NCI-H1694 treated with DMSO at 0.1 percent for 48 hours (cell line): ENCODE measurements at places on chromosomes 13 and 19.

DNA sequence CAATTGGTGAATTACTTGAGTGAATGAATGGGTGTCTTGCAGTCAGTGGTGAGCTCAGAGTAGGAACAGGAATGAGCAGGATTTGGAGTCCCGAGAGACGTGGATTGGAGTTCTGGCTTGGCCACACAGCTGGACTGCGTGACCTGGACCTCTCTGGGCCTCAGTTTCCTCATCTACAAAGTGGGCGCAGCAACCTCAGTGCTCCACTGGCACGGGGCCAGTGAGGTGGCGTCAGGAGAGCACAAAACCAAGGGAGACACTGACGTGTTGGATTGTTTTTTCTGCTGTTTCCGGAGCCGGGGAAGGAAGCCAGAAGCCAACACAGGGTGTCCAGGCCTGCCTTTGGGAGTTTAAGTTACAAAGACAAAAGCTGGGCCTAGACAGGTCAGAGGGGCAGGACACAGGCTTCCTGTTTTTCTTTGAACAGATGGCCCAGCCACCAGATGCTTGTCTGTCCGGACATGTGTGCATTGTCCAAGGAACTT is 6.5 kb upstream of the DOCK6 start:
- DNase-seq: no peak

GRCh38 chr13:61500176-61500575 is 84.5 kb upstream of the PCDH20 start:
- DNase-seq: no peak

DNA sequence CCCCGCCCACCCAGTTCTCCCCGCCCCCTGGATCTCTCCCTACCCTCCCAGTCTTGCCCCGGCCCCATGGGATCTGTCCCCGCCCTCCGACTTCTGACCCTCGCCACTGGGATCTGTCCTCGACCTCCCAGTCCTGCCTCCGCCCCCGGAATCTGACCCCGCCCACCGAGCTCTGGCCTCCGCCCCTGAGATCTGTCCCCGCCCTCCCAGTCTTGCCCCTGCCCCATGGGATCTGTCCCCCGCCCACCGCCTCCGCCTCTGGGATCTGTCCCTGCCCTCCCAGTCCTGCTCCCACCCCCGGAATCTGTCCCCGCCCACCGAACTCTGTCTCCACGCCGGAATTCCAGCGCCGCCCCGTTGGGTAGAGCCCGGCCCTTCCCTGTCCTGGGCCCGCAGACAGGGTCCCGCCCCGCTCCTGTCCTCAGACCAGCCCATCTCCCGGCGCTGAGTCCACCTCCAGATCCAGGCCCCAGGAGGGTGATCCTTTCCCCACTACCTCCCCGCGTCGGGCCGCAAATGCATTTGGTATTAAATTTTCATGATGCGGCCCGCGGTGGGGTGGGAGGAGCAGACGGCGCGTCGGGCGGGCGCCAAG is 1.5 kb upstream of the SLC17A7 start:
- DNase-seq: peak; percentile 88

- DNase-seq: no peak
Measured at GRCh38 chr19:14775869-14776586, 2.3 kb downstream of the ADGRE2 start.

DNA sequence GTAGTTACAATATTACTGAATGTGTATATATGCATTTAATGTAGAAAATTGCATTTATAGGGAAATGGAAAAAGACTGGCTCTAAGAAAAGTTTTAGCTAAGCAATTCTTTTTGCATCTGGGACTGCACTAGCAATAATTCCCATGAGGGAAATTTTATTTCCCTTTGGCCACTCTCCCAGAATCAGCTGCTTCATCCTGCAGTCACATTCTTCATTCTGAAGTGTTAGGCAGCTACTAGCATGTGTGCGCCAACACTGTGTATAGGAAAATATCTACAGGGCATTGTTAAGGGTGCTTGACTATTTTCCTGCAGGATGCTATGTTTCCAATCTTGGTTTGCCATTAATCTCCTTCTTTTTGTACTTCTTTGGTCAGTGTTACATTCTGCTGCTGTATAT is 312.8 kb upstream of the PCDH20 start:
- DNase-seq: no peak

DNA sequence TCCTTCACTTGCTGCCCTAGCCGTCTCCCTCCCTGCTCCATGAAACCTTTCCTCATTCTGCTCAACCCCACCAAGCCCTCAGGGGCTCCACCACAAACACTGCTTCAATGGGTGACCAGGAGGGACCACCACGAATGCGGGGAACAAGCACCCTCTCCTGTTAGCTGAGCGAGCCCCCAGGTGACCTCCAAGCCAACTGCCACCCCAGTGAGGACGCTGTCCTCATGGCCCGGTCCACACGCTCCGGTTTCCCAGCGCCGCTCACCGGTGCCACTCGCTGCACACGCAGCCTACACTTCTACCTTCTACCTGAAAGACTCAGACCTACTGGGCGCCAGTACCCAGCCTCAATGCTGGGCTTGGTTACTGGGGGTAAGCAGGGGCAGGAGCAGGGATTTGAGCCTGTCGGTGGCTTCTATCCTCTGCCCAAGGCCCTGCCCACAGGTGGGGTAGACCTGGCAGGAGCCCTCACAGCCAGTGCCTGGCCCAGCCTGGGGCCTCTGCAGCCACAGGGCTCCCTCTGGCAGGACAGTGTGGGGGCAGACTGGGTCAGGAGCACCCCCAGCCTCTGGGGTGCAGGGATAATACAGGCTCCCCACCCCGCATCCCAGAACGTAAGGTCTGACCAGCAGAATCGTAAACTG is 704 bp upstream of the TMEM86B start:
- no peak for DNase-seq

DNA sequence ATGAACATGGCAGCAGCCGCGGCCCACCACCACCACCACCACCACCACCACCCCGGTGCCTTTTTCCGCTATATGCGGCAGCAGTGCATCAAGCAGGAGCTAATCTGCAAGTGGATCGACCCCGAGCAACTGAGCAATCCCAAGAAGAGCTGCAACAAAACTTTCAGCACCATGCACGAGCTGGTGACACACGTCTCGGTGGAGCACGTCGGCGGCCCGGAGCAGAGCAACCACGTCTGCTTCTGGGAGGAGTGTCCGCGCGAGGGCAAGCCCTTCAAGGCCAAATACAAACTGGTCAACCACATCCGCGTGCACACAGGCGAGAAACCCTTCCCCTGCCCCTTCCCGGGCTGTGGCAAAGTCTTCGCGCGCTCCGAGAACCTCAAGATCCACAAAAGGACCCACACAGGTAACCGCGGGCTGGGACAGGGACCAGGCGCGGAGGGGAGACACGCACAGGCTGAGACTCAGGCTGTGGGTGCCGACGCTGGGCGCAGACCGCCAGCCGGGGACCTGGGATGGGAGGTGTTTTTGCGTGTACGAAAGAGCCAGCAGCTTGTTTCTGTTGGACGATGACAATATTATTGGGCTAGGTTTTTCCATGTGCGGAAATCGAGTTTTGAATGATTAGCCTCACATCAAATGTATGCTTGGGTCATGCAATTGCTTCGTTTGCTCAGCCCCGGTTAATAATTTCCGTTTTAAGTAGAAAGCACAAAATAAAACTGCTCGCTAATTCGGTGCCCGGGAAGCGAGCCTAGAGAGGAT is 1.3 kb downstream of the ZIC2 start:
- DNase-seq: peak; percentile 20

GRCh38 chr19:11130824-11131455 is 24.6 kb downstream of the SPC24 start:
- peak; percentile 38 for DNase-seq

DNA sequence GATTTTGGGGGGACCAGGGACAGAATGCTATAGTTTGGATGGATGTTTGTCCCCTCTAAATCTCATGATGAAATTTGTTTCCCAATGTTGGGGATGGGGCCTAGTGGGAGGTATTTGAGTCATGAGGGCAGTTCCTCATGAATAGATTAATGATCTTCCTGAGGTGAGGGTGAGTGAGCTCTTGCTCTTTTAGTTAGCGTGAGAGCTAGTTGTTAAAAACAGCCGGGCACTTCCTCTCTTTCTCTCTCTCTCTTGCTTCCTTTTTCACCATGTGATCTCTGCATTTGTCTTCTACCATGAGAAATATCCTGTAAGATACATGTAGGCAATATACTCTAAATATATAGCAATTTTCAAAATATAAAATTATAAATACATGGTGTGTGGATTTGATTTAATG is 290.8 kb upstream of the PCDH9 start:
- DNase-seq: no peak

DNA sequence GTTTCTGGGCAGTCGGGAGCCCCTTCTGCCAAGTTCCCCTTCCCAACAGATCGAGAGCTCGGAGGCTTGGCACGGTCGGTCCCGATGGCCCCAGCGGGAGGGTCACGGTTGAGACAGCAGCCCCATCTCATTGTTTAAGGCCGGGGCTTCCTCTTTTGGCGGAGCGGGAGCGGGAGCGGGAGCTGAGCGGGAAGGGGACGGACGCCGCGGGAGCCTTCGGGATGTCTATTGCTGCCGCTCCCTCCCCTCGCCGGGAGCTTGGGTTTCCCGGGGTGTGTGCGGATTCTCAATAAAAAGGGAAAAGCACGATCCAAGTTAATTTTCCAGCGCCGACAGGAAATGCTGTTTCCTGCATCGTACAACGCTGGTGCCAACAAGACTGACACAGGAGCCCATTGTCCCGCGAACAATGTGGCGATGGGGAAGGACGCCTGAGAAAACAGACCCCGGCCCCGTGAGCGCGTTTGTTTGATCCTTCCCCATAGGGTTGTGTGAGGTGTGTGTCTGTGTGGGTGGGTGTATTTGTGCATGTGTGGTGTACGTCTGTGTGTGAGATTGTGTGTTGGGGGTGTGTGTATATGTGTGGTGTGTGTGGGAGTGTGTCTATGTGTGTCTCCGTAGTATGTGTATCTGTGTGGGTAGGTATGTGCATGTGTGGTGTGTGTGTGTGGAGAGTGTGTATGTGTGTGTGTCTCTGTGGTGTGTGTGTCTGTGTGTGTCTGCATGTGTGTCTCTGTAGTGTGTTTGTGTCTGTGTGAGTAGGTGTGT is 36.3 kb upstream of the FLT1 start:
- DNase-seq: peak; percentile 35

- DNase-seq: no peak
Measured at GRCh38 chr13:75359266-75359665, 122.7 kb downstream of the TBC1D4 start.

DNA sequence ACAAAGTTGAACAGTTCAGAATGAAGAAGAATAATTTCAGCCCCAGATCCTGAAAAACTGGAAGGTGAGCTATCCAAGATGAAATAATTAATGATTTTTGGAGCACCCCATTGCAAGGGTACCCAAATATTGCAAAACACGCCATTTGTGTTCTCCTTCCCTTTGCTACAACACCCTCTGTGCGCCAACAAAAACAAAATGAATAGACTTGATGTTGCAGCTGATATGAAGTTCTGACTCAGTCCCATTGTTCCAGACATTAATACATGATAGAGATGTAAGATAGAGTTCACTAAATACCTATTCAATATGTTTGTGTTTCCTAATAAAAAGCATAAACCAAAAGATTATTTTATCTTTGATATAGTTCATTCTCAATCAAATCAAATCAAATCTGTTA is 287.5 kb upstream of the SOX21 start:
- DNase-seq: no peak

DNA sequence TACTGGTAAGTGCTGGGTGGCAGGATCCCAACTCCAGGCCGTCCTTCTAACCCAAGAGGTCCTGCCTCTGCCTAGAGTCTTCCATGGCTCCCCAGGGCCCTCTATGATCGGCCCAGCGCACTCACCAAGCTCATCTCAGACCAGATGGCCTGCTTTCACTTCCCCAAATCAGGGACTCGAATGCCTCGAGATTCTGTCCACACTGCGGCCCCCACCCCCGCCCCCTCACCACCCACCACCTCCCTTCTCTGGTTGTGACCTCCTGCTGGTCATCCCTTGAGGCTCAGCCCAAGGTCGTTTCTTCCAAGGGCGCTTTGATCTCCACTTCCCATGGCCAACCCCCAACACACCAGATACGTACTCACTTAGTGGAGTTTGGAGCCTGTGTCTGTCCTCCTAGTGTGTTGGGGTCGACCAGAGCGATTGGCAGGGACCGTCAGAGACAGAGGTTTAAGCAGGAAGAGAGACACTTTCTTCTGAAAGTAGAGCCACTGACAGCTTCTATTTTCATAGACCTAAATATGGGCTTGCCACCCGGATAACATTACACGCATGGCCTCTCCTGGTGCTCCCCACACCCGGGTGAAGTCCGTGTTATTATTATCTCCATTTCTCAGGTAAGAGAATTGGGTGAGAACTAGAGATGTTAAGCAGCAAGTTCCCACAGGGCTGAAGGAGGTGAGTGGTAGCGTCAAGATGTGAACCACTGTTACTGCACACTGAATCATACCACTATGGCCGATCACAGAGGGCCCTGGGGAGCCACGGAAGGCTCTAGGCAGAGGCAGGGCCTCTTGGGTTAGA is at the start of gene FCER2:
TSS of gene FCER2 (minus strand) at position 478 of the 804 bp plus-strand sequence. CDS start 2,371 bp downstream, outside the sequence.
- DNase-seq: no peak

GRCh38 chr13:46735425-46735824 is 61.5 kb downstream of the ESD start:
- DNase-seq: no peak

- peak; percentile 26 for DNase-seq
Measured at GRCh38 chr13:96052656-96053002, 572 bp downstream of the UGGT2 start.

DNA sequence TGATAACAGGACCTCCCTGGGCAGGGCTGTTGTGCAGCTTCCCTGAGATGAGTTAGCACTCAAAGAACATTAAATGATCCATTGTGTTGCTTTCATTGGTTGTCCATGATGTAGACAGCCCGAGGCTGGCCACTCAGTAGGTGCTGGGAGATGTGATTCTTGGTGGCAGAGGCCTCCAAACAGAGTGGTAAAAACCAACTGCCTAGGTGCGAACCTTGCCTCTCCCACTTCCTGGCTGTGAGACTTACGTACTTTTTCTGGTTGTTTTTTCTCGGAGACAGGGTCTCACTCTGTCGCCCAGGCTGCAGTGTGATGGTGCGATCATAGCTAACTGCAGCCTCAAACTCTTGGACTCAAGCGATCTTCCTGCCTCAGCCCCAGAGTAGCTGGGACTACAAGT is 6.2 kb downstream of the SARS2 start:
- DNase-seq: no peak

DNA sequence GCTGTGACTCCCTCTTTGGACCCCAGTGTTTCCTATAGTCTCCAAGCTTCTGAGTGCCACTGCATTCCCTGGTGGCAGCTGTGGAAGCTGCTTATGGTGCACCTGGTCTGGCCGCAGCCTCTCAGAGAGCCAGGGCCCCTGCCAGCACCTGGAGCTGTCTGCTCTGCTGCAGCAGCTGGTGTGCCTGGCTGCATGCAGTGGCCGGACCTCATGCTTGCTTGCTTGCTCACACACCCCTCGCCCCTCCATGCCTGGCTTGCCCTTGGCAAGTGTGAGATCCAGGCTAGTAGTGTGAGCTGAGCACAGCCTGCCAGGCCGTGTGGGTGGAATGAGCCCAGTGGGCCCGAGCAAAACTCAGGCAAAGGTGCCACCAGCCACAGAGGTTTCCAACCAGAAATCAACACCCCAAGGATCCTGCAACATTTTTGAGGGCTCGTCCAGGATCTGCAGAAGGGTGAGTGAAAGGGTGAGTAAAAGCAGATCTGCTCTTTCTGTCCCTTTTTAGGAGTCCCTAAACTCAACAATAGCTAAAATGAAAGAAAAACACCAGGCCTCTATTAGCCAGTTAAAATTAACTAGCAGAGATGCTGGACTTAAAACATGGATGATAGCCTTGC is 7.6 kb upstream of the MLLT1 start:
- no peak for DNase-seq
